Fibroblast of skin of right quadriceps (primary cell): ENCODE measurements at places on chromosomes 3 and 15.

GRCh38 chr3:99355465-99355864 is 282.9 kb upstream of the COL8A1 start:
- no peak for DNase-seq

DNA sequence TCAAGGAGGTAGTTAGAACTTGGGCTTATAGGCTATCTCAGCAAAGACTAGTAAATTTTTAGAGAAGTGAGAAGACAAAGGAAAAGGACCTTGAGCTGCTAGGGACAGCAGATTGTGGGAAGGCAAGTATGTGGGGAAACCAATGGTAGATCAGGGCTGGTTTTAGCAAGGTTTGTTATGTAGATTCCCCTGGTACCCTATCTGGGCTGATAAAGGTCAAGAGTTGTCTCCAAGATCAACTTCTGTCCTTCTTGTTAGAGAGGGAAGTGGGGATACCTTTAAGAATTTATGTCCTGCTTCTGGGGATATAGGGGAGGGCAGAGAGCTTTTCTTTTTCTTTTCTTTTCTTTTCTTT is 28.9 kb downstream of the KAT2B start:
- DNase-seq: no peak

DNA sequence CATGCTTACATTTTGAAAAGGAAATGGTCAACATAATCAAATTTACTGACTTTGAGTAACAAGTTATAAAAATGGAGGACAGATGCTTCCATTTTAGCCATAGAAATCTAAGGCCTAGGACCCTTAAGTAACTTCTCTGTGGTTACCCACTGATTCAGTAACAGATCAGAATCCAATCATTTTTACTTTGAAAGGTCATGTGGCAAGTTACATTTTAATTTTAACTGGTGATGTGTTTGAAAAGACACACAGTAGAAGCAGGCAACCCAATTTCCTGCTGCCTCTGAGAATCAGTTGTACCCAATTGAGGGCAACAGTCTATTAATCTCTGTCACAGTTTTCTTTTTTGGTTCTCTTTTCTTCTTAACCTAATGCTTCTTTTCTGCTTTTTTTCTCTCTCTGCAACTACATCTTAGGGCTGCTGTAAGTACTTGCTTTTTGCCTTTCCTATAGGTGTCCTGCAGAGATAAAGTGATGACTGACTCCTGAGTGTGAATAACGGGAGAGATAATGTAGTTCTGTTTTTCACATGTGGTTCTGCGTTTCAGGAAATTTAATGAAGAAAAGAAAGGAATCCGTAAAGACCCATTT is 3.3 kb downstream of the ZWILCH start:
- DNase-seq: no peak

DNA sequence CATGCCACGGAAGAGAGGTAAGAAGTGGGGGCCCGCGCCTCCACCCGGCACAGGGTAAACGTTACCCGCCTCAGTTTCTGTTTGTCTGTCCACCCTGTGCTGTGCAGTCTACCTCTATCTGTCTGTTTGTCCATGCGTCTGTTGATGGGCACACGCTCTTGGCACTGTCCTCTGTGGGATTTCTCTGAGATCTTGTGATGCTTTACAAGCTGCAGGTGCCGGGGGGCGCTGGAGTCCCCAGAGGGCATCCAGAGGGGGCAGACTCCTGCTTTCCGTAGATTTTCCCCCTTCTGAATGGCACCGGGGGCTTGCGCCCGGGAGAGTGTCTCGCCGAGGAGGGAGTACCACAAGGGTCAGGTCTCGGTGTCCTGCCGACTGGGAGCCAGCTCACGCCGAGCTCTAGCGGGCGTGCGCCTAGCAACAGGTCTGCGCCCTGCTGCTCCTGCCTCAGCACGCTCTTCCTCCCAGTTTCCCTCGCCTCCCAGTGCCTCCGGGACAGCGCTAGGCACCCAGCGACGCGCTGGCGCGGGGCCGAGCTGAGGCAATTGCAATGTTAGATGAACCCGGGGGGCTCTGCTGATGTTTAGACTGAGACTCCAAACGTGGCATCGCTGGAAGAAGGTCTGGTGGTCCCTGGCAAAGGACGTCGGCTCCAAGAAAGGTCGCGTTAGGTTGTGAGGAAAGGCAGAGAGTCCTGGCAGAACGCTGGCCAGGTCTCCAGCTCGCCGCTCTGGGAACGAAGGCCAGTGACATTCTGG is 667 bp downstream of the CEMIP start:
- DNase-seq: no peak

- no peak for DNase-seq
Observed at GRCh38 chr3:8421267-8421666, 80.4 kb upstream of the LMCD1 start.

- no peak for DNase-seq
Observed at GRCh38 chr3:31882895-31883294, 98.2 kb downstream of the OSBPL10 start.

DNA sequence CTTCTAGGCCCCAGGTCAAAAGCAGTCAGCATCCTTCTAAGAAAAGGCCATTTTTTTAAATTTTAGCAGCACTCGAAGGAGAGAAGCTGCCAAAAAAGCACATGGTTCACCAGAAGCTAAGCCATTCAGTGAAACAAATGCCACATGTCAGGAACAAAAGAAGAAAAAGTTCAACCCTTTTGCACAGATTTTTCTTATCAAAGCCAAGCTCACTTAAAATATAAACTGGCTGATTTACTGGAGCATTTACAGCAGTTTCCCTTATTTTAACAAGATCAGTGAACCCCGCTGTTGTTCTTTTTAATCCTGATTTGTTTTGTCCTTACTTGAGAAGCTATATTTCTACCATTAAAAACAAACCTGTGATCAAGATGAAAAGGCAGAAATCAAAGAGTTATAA is 46.5 kb upstream of the SYNPR start:
- DNase-seq: no peak

- no peak for DNase-seq
Observed at GRCh38 chr3:111667621-111668239, 72.6 kb upstream of the ZBED2 start.

DNA sequence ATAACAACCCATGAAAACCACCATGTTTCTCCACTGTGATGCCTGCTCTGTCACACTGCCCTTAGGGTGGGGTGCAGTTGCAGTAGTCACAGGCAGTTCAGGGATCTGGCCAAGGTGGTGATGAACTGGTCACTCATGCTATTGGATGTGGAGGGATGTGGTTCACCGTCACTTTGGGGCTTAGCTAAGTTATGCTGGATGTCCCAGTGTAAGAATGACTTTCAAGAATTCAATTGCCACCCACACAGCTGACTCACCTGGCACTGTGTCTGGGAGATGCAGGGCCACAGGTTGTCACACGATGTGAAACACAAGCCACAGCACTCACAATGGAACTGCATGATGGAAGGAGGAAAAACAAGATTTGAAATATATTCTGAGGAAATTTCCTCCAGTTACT is 146.1 kb upstream of the CTNNB1 start:
- DNase-seq: no peak

GRCh38 chr3:126851934-126852333 is 131.0 kb upstream of the PLXNA1 start:
- DNase-seq: no peak

- no peak for DNase-seq
Observed at GRCh38 chr3:17059989-17060550, 175.3 kb downstream of the PLCL2 start.

DNA sequence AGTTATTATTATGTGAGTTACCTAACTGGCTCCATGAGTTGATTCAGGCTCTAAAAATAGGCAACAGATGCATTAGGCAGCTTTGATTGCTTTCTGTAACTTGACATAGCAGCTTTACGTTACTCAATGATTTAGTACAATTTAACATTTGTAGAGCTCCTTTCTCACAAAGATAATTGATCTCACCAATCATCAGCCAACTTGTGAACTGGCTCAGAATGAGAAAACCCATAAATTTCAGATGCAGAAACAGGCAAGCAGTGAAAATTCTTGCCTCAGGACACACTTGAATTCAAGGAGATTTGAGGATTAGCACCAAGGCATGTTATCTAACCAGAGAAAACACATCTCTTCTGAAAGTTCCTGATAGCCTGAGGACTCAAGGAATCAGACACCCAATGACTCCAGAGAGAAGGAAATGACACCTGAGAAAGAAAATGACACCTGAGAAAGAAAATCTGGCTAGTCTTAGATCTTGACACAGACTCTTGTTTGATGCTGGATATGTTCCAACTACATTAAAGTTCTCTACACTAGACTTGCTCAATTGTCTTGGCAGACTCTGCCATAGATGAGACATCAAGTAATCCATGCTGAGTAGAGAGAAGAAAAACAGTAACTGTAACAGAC is 315.1 kb upstream of the CBLB start:
- peak; percentile 83 for DNase-seq

DNA sequence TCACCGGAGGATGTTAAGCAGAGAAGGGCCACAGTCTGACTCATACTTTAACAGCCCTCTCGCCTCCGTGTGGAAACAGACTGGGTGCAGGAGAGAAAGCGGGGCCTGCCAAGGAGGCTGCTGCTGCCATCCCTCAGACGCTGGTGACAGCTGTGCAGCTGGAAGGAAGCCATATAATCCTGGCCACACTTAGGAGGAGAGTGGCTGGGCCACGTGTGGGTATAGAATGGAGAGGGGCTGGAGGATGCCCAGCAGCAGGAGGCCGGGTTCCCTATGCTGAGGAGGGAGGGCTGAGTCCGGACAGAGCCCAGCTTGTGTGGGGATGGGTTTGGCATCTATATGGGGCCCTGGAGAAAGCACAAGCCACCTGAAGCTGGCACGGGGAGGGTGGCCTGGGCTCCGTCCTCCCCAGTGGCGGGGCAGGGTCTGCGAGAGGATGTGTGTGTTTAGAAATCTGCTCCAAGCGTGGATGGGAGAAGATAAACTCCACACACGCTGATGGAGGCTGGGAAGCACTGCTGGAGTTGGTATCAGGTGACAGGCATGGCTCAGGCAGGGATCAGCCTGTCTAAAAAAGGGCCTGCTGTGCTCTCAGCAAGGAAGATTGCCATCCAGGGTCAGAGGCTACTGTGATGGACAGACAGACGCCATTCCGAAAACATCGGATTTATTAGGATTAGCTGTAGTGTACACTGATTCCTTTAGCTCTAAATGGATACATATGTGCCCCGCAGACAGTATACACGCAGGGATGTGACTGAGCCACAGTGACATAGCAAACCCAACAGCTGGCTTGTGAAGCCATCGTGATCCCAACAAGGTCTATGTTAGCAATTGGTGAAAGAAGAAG is 15.9 kb downstream of the ABTB1 start:
- peak; percentile 47 for DNase-seq

DNA sequence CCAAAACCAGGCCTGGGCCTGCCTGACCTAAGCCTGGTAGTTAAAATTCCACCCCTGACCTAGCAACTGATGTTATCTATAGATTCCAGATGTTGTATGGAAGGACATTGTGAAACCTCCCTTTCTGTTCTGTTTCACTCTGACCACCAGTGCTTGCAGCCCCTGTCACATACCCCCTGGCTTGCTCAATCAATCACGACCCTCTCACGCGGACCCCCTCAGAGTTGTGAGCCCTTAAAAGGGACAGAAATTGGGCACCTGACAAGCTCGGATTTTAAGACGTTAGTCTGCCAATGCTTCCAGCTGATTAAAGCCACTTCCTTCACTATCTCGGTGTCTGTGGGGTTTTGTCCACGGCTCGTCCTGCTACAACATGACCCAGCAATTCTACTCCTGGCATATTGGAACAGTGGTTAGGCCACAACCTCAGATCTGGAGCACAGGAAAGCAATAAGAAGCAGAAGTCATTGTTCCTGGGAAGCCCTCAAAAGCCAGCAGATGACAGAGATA is 36.7 kb upstream of the LHFPL4 start:
- no peak for DNase-seq

GRCh38 chr3:45387636-45388348 is 584 bp upstream of the LARS2 start:
- no peak for DNase-seq
